ENCODE measurements at places on chromosomes 7 and 10.

- DNase-seq = no peak
These were observed 51.9 kb upstream of the GNAT3 start for GRCh38 chr7:80563561-80564327.

GRCh38 chr10:120979435-120980278 is 128.5 kb downstream of the WDR11 start:
- DNase-seq = no peak

- peak; percentile 30 for DNase-seq
These were observed 749.4 kb downstream of the AUTS2 start for GRCh38 chr7:70347463-70348254.

GRCh38 chr10:70840836-70841235 is 25.1 kb downstream of the SGPL1 start:
- no peak for DNase-seq

DNA sequence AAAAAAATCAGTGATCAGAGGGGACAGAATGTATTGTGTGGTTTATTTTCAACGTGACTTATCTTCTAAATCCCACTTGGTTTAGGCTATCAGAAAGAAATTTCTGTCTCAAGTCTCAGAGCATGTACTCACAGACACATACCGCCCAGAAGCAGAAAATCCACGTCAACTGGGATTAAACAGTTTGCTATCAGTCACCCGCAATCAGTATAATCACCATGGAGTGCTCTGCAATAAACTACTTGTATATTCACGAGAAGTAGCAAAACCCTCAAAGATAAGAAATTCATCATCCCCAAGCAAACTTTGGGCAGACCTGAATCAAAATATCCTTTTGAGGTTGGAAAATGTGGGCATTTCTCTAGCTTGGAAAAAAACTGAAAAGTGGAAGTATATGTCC is 259.1 kb downstream of the FGFR2 start:
- DNase-seq = no peak

- no peak for DNase-seq
These were observed 12.1 kb downstream of the TAX1BP1 start for GRCh38 chr7:27751888-27752660.

DNA sequence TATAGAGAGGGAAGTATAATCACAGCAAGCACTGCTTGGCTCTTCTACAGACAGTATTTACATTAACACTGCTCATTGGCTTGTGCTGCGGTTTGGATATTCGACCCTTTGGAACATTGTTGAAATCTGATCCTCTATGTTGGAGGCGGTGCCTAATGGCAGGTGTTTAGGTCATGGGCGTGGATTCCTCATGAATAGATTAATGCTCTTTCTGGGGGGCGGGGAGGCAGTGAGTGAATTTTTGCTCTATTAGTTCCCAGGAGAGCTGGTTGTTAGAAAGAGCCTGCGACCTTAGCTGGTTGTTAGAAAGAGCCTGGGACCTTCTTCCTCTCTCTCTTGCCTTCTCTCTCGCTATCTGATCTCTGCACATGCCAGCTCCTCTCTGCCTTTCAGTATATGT is 77.3 kb upstream of the SVIL start:
- DNase-seq = no peak

- no peak for DNase-seq
These were observed 32.3 kb upstream of the SLC16A12 start for GRCh38 chr10:89567576-89568245.

- DNase-seq = no peak
These were observed 566.0 kb downstream of the CALN1 start for GRCh38 chr7:71846160-71846559.

DNA sequence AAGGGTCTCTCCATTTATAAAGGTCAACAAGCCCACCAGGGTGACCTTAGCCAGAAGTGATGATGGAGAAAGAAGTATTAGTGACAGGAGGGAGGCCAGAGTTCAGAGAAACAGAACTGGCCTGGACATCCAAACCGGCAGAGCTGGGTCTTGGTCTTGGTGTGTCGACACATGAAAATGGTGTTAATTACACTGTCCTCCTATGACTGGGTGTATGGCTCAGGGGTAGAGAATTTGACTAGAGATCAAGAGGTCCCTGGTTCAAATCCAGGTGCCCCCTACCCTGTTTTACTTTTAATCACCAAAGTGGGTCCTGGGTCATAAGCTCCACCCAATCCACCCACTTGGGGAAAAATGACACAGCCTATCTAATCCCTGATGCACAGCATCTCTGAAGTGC is 110.6 kb upstream of the ZNF746 start:
- no peak for DNase-seq

- peak; percentile 73 for DNase-seq
These were observed at the start of gene PDLIM1 for GRCh38 chr10:95290461-95291364. TSS of gene PDLIM1 (minus strand) at chr10:95291003. CDS start at chr10:95290915, 88 bp downstream.

DNA sequence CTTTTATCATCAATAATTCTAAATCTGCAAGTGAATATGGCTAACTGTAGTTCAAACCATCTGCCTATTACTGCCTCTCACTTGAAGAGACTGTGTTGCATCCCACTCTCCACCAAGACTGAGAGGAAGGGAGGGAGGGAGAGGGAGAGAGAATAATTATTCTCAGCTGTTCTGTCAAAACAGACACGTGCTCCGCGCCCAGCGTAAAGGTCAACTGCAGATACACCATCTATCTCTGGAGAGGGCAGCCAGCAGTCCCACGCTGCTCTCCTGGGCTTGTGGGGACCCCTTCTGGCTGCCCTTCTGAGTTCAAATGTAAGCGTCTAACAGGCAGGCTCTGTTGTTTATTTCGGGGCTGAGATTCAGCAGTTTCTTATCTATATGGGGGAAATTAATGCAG is 625.5 kb upstream of the GALNT17 start:
- no peak for DNase-seq

- no peak for DNase-seq
These were observed 239.7 kb upstream of the SEMA3D start for GRCh38 chr7:85426487-85426960.

- no peak for DNase-seq
These were observed 467.2 kb downstream of the TCERG1L start for GRCh38 chr10:130844310-130844709.

DNA sequence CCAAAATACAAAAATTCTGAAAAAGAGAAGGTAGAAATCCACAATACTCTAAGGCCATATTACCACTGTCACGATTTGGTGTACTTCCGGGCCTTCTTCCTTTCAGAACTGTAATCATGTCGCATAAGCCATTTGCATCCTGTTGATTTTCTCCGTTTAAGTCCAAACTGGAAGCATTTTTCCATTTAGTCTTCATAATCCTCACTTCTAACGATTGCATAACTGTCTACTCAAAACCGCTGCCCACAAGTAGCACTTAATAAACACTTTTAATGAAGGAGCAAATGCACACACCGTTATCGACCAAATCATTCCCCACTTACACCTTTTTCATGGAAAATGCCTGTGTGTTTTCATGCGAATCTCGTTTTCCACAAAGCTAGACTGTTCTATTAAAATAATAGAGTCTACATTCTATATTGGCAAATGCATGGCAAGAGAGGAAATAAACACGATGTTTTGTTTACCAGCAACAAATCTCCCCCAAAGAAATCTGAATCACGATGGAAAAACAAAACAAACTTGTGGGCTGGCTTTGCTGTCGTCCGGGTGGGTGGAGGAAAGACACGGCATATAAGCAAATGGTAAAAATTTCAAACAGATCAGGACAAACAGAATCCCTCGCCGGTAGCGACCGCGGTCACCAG is 1.0 kb downstream of the ATE1 start:
- no peak for DNase-seq

DNA sequence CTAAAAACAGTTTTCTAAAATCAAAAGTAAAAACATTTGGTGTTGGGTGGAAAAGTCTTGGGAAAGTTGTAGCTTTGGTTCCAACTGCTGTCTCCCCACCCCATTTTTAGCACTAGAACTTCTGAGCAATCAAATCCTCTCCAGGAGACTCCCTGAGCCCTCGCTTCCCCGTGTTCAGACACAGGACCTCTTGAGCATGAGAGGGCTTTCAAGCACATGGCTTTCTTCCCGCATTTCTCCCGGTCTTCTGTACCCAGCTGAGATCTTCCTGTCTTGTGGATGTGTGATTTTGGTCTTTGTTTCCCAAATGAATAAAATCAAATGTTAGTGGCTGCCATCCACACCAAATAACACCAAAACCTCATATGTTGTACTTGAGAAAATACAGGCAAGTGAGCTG is 5.0 kb downstream of the CXCL12 start:
- no peak for DNase-seq

Measured in GM12891 (cell line).